Fibroblast of the conjunctiva (primary cell): ENCODE measurements at places on chromosomes 5 and 9.

DNA sequence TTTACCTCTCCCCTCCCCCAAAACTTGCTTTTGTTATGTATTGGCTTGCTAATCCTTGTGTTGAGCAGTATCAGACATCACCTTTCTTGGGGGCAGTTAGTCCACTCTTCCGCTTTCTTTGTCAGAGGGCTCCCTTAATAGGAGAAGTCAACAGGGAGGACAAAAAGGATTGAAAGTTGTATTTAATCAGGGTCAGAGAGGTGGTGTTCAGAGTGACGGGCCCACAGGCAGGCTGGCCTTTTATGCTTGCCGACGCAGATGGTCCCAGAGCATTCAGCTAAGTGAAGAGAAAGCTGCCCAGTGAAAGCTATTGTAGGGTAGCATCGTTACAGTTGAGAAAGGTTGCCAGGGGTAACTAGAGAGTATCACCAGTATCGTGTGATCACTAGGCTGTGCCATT lies 131.1 kb downstream of the ZCCHC7 start:
- DNase-seq, result no peak

GRCh38 chr5:159819591-159820411 lies 96.5 kb upstream of the ADRA1B start:
- peak; percentile 29 for DNase-seq

GRCh38 chr5:83517688-83518085 lies 46.1 kb downstream of the VCAN start:
- no peak for DNase-seq

DNA sequence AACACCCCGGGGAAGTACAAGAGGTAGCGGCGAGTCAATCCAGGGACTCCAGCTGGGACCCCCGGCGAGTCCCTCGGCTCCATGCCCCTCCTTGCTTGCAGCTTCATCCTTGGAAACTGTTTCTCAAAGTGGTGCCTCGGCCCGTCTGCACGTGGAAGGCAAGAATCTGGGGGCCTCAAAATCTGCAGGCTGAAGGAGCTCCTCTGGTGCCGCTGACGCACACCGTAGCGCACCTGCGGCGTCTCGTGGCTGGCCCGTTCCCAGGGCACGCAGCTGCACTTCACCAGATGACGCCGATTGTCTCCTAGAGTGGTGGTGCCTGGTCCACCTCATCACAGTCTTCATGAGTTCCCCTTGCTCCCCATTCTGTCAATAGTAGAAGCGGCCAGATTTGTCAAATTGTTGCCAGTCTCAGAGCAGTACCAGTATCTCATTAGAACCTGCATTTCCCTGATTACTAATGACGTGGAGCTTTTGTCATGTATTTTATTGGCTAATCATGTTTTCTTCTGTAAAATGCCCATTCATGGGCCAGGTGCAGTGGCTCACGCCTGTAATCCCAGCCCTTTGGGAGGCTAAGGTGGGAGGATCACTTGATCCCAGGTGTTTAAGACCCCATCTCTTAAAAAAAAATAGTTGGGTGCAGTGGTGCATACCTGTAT lies 38.6 kb downstream of the GTF3C4 start:
- DNase-seq, result no peak

DNA sequence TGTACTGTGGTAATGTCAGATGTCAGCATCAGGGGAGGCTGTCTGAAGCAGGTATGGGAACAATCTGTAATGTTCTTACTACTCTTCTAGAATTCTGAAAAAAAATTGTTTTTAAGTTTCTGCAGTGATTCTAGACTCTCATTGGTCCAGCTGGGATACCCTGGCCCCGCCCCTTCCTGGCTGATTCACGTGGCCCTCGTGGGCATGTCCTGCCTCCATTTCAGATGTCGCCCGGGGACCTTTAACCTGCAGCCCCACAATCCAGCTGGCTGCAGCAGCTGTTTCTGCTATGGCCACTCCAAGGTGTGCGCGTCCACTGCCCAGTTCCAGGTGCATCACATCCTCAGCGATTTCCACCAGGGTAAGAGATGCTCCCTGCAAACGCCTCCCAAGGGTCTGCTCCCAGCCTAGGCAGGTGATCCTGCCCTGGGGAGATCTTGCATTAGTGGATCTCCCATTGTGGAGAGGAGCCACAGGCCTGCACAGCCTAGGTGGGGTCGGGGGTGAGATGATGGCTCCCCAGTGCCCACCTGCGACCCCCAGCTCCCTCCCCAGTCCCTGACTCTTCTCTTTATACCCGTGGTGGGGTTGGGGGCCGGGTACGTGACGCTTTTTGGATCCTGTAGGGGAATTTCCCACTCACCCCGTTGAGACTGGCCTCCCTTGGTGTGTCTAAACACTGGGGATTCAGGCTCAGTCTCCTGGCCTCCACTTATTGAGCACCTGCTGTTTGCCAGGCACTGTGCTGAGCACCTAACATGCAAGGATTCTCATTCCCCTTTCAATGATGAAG lies 36.5 kb downstream of the LAMC3 start:
- no peak for DNase-seq

DNA sequence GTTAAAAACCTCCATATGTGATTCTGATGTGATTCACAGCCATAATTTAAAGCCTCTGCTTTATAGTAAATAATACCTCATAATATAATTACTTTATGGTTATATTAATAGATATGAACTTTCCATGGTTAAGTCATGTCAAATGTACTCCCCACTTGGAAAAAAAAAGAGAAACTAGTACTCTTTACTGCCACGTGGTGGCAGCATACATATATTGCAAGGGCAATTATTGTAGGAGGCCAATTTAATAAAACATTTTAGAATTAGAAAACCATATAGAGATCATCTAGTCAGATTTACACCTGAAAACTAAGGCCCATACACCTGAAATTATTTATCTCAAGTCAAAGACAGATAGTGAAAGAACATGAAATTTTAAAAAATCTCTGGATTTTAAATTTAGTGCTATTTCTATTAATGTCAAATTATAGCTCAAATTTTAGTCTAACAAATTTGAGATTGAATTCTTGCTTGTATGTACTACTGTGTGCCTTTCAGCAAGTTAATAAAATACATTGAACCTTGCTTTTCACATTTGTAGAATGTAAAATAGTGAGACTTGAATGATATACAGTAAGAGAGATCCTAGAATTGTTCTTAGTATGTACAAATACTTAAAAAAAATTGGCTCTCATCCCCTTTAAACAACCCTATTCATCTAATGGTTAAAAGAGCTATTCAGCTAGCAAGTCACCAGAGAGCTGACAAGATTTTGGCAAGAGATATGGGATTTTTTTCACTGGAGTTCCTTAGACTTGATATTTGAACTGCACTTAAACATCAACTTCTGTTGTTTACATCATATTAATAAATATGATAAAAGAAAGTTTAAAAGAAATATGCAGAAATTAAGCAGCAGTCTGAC lies 603.8 kb downstream of the TLE4 start:
- DNase-seq, result peak; percentile 26

GRCh38 chr5:64330728-64331231 lies 165.1 kb downstream of the RNF180 start:
- DNase-seq, result no peak
